Immature natural killer cell (primary cell): ENCODE measurements at places on chromosomes 12 and 14.

DNA sequence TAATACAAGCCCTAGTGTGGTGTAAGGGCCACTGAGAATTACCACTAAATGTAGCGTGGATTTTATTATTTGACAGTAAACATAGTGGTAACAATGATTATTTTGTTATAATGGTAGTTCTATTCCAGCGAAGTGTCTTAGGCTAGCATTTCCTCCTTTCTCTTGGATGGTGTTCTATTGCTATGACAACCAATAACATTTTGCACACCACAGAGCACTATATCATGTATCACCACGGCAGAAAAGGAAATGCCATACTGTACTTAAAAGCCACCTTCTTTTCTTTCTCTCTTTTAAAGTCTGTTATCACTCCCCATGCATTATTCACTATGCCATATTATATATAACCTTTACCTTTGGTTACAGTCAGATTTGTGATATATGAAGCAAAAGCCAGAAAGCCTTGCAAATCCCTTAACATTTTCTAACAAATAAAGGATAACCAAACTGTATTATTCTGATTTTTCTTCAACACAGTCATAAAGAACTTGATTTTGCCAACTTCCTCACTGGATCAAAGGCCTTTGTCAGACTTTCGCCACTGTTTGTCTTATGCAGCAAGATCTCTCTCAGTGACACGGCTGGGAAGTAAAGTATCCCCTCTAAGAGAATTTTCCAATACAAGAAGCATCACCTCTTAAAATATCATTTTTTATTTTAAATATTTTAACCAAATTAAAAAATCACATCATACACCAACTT lies 195.8 kb downstream of the FOXN3 start:
- DNase-seq = peak; percentile 33
- H3K4me1 ChIP-seq = peaks cover 77% of the 10 kb centered on the region
- peaks cover 6% of the 10 kb centered on the region for H3K36me3 ChIP-seq
- H3K27me3 ChIP-seq = peaks cover 4% of the 10 kb centered on the region
- H3K27ac ChIP-seq = peak overlapping the region; percentile 59

- peaks cover 57% of the 10 kb centered on the region for H3K4me1 ChIP-seq
- H3K27ac ChIP-seq = no peak overlapping the region
- H3K36me3 ChIP-seq = no peaks in the 10 kb centered on the region
Observed at GRCh38 chr12:4202487-4202886, 71.1 kb upstream of the CCND2 start.

DNA sequence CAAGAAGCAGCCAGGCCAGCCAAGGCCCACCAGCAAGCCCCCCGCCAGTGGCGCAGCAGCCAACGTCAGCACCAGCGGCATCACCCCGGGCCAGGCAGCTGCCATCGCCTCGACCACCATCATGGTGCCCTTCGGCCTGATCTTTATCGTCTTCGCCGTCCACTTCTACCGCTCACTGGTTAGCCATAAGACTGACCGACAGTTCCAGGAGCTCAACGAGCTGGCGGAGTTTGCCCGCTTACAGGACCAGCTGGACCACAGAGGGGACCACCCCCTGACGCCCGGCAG lies 15.0 kb downstream of the ORAI1 start:
- no peaks in the 10 kb centered on the region for H3K36me3 ChIP-seq
- no peak overlapping the region for H3K27ac ChIP-seq
- peaks cover 2% of the 10 kb centered on the region for H3K27me3 ChIP-seq
- no peak for DNase-seq

- peak overlapping the region; percentile 82 for H3K27ac ChIP-seq
- H3K4me1 ChIP-seq = peaks cover 63% of the 10 kb centered on the region
- no peak for DNase-seq
- H3K4me3 ChIP-seq = no peak overlapping the region
- H3K36me3 ChIP-seq = no peaks in the 10 kb centered on the region
Observed at GRCh38 chr14:93106541-93107156, 9.1 kb downstream of the ITPK1 start.

DNA sequence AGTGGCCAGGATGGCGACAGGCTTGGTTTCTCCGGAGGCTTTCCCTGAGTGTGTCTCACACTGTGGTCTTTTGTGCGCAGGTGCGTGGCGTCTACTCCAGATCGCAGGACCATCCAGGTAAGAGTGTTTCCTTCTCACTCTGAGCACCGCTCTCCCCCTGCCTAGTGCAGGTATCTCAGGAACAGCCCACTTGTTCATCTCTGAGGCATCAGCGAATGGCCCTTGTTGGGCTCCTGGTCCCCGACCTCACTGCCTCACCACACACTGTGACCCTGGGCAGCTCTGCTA lies 781 bp downstream of the ADGRD1 start:
- no peaks in the 10 kb centered on the region for H3K36me3 ChIP-seq
- H3K4me3 ChIP-seq = no peak overlapping the region

GRCh38 chr12:20616093-20616492 lies 79.0 kb upstream of the SLCO1C1 start:
- no peak overlapping the region for H3K27ac ChIP-seq
- H3K27me3 ChIP-seq = no peaks in the 10 kb centered on the region
- no peak for DNase-seq
- no peaks in the 10 kb centered on the region for H3K36me3 ChIP-seq
- H3K4me3 ChIP-seq = no peak overlapping the region

DNA sequence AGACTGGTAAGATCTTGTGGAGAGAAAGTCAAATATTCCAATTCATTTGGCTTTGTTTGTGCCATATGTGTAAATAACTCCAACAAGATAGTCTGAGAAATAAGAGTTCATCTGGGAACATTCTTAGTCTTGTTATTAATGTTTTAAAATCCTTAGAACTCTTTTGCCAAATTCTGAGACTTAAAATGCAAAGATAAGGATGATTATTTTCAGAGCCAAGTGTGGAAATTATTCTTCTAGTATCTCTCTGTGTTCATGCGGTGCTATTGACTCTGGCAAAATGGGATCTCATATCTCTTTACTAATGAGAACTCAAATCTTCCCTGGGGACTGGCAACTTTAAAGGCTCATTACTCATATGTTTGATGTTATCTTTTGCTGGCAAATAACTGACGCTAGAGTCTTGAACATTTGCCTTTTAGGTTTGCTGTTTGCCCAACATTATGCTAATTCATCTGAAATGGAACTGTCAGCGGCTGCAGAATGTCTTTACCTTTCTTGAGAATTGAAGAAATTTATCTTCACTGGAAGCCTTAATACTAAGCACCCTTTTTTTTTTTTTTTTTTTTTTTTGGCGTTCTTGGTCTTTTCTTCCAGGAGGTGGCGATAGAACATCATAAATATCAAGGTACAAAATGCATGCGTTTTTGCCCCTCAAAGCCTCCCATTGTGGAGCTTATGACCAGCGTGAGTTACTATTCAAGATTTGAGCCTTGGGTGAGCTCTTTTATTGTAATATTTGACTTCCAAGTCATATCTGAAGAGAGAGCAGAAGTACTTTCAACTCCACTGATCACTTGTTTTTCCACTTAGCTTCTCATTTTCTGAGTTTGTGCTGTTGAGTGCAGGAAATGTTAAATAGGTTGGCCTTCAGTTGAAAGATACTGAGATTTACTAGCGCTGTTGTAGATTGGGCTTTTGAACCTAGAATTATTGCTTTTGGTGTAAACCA lies 86.5 kb downstream of the CAND1 start:
- H3K27ac ChIP-seq = no peak overlapping the region
- peak; percentile 51 for DNase-seq
- no peak overlapping the region for H3K4me3 ChIP-seq
- H3K27me3 ChIP-seq = peaks cover 6% of the 10 kb centered on the region
- H3K36me3 ChIP-seq = no peaks in the 10 kb centered on the region

- H3K36me3 ChIP-seq = no peaks in the 10 kb centered on the region
- DNase-seq = peak; percentile 43
- no peak overlapping the region for H3K27ac ChIP-seq
Observed at GRCh38 chr14:91911474-91912032, 35.9 kb downstream of the FBLN5 start.

DNA sequence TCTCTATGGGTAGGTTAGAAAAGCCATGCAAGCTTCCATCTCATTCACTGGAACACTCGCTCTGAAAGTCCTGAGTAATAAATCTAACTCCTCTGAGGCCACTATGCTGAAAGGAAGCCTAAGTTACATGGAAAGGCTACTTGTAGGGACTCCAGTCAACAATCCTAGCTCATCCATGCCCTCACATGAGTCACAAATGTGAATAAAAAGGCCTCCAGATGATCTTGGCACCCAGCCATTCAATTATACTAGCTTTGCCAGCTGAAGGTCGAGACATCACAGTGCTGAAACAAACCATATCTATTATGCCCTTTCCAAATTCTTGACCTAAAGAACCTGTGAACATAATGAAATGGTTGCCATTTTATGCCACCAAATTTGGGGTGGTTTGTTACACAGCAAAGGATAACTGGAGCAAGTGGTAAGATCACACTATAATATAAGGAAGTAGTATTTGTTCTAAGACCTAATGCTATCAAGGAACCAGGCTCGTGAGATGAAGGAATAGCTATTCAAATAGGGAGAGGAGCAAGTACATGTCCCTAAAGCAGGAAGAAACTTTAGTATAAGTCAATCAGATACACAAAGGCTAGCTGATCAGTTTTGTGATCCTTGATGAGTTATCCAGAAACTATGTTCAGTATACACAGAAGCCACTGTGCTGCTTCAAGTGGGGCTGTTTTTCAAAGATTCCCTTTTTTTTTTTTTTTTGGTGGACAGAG lies 142.1 kb downstream of the MED13L start:
- no peak for DNase-seq
- peak overlapping the region; percentile 34 for H3K27ac ChIP-seq
- H3K4me3 ChIP-seq = no peak overlapping the region
- H3K27me3 ChIP-seq = no peaks in the 10 kb centered on the region
- peaks cover 81% of the 10 kb centered on the region for H3K4me1 ChIP-seq

- no peak overlapping the region for H3K27ac ChIP-seq
- H3K27me3 ChIP-seq = peaks cover 2% of the 10 kb centered on the region
- H3K36me3 ChIP-seq = no peaks in the 10 kb centered on the region
- no peak overlapping the region for H3K4me3 ChIP-seq
Observed at GRCh38 chr12:18887368-18887767, 149.4 kb downstream of the CAPZA3 start.

DNA sequence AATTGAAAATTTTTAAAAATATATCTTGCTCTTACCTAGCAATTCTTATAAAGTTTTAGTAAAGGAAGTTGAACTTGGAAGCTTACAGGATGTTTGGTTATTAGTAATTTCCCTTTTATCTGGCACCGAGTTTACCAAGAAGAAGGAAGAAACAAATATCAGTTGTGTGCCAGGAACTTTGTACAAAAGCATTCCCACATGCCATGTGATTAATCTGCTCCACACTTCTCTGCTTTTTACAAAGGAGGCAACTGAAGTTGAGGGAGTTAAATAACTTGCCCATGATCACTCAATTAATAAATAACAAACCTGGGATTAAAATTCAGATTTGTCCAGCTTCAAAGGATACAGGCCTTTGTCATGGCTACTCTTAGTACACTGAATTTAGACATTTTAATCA lies 122.5 kb upstream of the BCAT1 start:
- no peak overlapping the region for H3K27ac ChIP-seq
- no peaks in the 10 kb centered on the region for H3K27me3 ChIP-seq
- H3K4me1 ChIP-seq = peaks cover 56% of the 10 kb centered on the region
- peaks cover 44% of the 10 kb centered on the region for H3K36me3 ChIP-seq
- DNase-seq = no peak

DNA sequence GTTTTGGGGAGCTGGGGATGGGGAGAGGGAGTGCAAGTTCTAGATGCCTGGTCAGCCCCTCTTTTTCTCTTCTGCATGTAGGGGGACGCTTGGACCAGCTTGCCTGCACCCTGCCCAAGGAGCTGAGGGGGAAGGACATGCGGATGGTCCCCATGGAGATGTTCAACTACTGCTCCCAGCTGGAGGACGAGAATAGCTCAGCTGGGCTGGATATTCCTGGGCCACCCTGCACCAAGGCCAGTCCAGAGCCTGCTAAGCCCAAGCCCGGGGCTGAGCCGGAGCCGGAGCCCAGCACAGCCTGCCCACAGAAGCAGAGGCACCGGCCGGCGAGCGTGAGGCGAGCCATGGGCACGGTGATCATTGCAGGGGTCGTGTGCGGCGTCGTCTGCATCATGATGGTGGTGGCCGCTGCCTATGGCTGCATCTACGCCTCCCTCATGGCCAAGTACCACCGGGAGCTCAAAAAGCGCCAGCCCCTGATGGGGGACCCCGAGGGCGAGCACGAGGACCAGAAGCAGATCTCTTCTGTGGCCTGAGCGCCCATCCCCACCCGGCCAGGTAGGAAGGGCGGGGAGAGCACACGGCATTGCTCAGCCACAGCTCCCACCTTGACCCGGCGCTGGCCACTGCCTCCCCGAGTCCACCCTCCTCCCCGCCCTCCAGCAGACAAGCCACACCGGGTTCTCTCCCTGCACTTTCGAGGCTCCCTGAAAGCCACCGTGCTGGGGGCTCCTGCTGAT lies 14.0 kb downstream of the LRTM2 start:
- no peak overlapping the region for H3K4me3 ChIP-seq
- no peaks in the 10 kb centered on the region for H3K36me3 ChIP-seq
- DNase-seq = no peak
- no peaks in the 10 kb centered on the region for H3K4me1 ChIP-seq
- no peak overlapping the region for H3K27ac ChIP-seq

- no peak overlapping the region for H3K27ac ChIP-seq
- no peak for DNase-seq
- H3K4me1 ChIP-seq = no peaks in the 10 kb centered on the region
- no peaks in the 10 kb centered on the region for H3K27me3 ChIP-seq
- no peak overlapping the region for H3K4me3 ChIP-seq
Observed at GRCh38 chr12:83083616-83084015, 396.9 kb downstream of the TMTC2 start.

DNA sequence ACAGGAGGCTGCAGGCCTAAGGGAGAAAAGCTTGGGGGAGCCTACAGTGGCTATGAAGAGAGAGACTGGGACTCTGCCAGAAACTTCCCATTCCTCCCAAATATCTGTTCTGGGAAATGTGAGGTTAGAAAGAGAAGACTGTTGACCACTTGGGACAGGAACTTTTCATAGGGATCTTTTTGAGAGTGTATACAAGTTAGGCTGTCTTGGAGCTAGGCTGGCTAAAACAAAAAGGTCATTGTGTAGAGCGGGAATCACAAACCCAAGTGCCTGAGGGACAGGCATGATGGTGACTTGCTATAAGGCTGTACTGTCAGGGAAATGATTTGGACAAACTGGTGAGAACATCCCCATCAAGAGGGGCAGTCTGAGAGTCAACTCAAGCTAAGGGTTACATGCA lies 175.1 kb downstream of the GRIP1 start:
- DNase-seq = no peak
- H3K4me3 ChIP-seq = no peak overlapping the region
- H3K4me1 ChIP-seq = no peaks in the 10 kb centered on the region
- no peaks in the 10 kb centered on the region for H3K36me3 ChIP-seq
- H3K27ac ChIP-seq = no peak overlapping the region

- no peaks in the 10 kb centered on the region for H3K4me1 ChIP-seq
- no peaks in the 10 kb centered on the region for H3K36me3 ChIP-seq
- DNase-seq = no peak
- H3K4me3 ChIP-seq = no peak overlapping the region
- peaks cover 10% of the 10 kb centered on the region for H3K27me3 ChIP-seq
Observed at GRCh38 chr14:98564006-98564405, 708.0 kb downstream of the BCL11B start.

- H3K4me3 ChIP-seq = no peak overlapping the region
- no peak for DNase-seq
- no peak overlapping the region for H3K27ac ChIP-seq
- no peaks in the 10 kb centered on the region for H3K27me3 ChIP-seq
- H3K4me1 ChIP-seq = peaks cover 4% of the 10 kb centered on the region
- no peaks in the 10 kb centered on the region for H3K36me3 ChIP-seq
Observed at GRCh38 chr14:93984070-93984469, 7.7 kb upstream of the ASB2 start.
